ENCODE measurements at places on chromosomes 16 and 17.

GRCh38 chr17:76816590-76817135 lies 51.5 kb upstream of the MGAT5B start:
- peak; percentile 64 for DNase-seq

GRCh38 chr17:57954397-57955182 lies 622 bp downstream of the CUEDC1 start:
- no peak for DNase-seq

DNA sequence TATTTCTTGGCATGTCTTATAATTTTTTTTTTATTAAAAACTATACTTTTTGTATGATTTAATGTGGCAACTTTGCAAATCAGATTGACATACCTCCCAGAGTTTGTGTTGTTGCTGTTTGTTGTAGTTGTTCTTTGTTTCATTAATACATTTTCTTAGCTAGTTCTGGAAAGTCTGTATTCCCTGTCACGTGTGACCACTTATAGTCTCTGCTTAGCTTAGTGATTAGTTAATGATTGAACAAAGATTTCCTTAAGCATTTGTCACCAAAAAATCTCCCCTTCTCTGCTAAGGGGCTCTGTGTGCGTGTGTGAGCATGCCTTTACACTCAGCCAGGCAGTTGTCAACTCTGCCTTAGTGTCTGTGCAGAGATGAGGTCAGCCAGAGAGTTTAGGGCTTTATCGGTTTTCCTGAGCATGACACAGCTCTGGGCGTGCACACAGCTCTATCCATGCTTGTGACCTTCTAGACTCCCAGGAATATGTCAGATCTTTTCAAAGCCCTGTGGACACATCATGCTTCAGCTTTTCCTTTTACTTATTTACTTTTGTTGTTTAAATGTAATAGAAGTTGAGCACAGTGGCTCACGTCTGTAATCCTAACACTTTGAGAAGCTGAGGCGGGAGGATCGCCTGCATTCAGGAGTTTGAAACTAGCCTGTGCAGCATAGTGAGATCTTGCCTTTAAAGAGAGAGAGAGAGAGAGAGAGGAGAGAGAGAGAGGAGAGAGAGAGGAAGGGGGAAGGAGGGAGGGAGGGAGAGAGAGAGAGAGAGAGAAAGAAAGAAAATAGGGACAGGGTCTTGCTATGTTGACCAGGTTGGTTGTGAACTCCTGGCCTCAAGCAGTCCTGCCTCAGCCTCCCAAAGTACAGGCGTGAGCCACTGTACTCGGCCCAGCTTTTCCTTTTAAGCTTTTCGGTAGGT lies 21.9 kb downstream of the DNAI2 start:
- DNase-seq = no peak

DNA sequence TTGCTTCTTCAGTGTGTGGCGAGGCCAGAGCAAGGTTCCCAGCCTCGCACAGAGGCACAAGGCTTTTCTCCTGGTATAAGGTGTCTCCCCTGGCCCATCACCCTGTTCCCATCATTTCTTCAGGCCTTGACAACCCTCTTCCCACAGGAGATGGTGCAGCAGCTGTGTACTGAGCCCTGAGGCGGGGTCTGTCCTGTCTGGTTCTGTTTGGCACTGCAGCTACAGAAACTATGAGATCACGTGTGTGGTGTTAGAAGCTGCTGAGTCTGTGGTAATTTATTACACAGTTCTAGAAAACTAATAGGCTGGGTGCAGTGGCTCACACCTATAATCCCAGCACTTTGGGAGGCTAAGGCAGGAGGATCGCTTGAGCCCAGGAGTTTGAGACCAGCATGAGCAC lies 7.2 kb downstream of the PLA2G15 start:
- DNase-seq = no peak

DNA sequence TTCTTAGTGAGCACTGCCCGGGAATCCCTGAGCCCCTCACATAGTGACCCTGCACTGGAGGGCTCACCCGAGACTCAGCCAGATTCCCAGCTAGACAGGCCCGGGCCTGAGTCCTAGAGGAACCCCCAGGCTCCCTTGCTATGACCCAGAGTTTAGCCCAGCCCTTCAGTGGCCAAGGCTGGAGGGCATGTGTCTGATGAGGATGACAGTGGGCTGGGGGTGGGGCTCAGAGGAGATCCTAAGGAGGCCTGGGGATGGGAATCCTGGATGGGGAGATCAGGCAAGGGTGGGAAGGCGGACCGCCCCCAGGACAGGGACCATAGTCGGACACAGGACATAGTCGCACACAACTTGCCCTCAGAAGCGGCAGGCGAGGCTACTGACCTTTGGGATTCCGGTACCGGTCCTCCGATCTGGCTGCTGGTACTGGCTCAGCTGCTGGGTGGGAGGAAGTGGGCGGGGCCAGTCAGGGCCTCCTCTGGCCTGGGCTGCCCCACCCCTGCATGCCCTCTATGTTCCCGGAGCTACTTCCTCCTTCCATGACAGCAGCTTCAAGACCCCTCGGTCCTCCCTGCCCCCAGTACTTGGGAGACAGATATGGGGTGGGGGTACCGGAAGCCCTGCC lies 1.1 kb downstream of the CD79B start:
- peak; percentile 61 for DNase-seq

DNA sequence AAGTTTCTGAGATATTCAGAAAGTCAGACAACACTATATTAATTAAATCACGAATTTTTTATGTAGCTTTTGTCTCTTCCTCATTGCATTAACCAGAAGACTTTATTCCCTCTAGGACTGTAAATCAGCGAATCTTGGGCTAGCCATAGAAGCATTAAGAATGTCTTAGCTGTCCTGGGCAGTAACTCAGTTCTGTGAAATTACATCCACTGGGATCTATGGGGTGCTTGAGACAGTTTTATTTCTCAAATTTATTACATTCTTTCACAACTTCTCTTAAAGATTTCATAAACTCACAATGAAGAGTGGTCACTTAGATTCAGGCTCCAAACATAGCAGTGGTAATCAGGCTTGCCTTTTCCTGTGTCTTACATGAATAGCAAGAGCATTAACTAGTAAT lies 1153.4 kb downstream of the CDH8 start:
- DNase-seq = no peak

DNA sequence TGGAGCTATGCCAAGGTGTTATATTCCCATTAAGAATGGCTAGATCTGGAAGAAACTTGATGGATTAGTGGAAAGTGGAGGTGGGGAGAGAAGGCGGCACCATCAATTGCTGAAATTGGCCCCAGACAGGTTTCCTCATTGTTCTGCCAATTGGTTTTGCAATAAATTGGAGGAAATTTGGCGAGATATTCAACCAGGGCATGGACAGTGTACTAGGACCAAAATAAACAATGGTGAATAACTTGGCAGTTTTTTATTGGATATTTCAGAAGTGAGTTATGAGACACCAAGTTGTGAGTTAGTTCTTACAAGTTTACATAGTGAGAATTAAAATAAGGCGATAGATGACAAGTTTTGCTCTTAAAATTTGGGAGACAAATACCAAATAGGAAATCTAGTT lies 41.1 kb upstream of the SOX9 start:
- no peak for DNase-seq

DNA sequence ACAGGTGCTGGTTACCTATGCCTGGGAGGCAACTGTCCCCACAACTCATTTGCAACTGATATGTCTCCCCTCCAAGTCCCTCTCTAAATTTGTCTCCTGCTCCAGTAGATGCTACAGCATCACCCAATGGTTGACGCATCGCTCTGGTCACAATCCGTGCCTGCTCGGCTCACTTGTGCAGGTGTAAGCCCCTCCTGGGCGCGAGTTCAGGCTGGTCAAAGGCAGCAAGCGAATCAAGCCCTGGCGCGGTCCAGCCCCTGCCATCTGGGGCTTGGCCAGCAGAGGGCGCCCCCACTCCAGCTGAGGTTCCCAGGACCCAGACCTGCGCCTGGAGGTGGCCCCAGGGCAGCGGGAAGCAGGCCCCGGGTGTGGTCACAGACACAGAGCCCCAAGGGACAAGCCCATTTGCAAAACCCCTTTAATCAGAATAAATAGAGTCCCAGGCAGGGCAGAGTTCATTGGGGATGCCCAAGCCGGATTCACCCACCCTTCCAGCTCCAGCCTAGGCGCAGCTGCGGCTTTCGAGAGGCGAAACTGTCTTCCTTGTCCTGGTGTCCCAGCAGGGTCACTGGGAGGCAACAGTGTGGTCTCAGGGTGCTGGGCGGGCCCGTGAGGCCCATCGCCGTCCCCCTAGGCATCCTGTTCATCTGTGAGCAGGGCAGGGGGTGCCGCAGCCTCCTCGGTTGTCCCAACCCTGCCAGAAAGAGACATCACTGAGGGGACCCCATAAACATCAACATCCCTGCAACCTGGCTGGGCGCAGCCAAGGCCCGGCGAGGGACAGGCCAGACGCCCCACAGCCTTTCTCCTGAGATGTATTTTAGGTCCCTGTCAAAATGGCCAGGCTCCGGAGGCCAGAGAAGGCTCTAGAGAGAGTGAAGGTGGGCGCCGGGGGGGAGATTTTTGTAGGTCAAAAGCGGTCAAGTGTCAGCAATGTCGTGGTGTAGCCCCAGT lies 15.8 kb downstream of the TMC6 start:
- peak; percentile 88 for DNase-seq

DNA sequence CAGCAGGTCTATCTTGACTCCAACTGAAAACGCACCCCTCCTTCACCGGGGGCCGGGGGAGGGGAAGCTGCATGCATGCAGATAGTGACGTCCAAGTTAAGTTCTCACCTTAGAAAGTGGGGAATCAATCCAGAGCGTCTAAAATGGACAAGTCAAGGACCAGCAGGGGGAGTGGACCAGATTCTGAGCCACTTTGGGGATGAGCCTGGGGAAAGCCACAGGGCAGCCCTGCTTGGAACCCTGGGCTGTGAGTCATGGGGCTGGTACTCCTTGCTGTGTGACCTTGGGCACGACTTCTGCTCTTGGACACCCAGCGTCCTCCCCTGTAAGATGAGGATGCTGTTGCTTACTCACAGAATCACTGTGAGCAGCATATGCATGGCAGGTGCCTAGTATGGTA lies 9.1 kb downstream of the TNFRSF13B start:
- no peak for DNase-seq

GRCh38 chr17:45380046-45380765 lies 52.5 kb downstream of the ARHGAP27 start:
- no peak for DNase-seq

DNA sequence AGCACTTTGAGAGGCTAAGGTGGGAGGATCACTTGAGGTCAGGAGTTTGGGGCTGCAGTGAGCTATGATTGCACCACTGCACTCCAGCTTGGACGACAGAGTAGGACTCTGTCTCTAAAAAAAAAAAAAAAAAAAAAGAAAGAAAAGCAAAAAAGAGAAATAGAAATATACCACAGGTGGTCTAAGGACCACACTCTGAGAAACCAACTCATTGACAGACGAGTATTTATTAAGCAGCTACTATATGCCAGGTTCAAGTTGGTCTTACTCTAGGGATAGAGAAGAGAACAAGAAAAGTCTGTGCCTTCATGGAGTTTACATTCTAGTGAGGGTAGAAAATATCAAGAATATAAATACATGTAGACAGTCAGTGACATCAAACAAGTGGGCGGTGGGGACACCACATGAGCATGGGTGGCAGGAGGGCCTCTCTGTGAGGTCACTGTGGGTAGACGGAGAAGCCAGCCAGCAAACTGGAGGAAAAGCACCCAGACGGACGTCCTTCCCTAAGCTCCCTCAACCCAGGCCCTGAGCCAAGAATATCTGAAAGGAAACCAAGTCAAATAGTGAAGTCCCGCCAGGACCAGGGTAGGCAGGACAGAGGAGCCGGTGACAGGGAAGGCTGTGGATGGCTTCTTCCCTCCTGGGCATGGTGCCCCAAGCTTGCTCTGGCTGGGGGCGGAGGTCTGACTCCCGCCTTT lies 4.7 kb downstream of the CDIPT start:
- DNase-seq = no peak

GRCh38 chr16:22373662-22374310 lies 633 bp downstream of the CDR2 start:
- DNase-seq = peak; percentile 59

- DNase-seq = no peak
These were observed 154.0 kb downstream of the ZNF423 start for GRCh38 chr16:49701789-49702494.

- DNase-seq = no peak
These were observed 31.6 kb downstream of the MGRN1 start for GRCh38 chr16:4656221-4656620.

GRCh38 chr16:80023865-80024264 lies 423.3 kb upstream of the MAF start:
- no peak for DNase-seq

DNA sequence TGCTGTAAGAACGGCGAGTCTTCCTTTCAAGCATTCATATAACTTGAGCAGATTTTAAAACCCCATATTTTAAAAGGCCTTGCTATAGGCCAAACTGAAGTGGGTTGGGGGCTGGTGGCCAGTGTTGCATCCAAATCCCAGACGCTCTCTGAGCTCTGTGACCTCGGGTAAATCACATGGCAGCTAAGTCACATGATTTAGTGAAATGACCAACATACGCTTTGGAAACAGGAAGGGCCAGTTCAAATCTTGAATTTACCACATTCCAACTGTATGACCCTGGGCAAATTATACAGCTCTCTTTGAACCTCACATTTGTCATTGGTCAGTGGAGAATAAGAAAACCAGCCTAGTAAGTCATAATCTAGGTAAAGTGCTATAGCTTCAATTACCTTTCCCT lies 519.3 kb downstream of the HAPSTR1 start:
- no peak for DNase-seq

DNA sequence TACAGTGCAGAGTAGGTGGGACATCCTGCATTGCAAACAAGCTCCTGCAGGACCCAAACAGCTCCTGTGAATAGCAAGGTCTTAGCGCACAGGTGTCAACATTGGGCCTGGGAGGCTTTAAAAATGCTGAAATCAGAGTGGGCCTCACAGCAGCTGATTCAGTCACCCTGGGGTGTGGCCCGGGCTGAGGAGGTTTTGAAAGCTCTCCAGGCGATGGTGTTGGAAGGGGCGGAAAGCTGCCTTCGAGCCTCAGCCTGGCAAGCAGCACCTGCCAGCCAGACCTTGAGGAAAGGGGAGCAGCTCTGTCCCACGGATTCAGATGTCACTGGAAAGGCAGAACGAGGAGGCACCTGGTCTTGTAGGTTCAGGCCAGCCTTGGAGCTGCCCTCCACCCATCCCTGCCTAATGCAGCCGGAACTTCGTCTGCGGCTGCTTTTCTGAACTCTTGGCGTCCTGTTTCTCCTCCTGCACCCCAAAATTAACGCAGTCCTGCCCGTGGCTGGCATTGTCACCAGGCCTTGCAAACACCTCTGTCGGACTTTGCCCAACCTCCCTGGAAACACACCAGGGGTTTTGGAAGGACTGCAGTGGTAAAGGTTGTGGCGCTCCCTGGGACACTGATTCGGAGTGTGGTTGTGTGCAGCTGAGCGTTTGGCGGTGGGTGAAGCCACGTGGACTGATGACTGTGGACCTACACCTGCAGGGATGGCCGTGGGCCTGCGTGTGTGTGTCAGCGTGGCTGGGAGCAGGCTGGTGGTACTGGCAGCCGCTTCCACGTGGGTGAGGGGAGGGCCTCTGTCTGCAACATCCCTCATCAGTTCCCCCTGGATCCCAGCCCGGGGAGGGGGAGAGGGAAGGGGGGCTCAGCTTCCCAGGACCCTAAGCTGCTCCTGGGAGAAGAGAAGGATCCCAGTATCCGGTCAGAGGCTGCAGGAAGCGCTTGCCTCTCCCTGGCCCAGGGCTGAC lies 3.4 kb downstream of the NECAB2 start:
- DNase-seq = no peak

All from activated T-cell treated with anti-CD3 and anti-CD28 coated beads, Interleukin-2, amount 50 U/mL, for 1 hour (primary cell).